HFFc6 (cell line): ENCODE measurements at places on chromosomes 12 and 14.

DNA sequence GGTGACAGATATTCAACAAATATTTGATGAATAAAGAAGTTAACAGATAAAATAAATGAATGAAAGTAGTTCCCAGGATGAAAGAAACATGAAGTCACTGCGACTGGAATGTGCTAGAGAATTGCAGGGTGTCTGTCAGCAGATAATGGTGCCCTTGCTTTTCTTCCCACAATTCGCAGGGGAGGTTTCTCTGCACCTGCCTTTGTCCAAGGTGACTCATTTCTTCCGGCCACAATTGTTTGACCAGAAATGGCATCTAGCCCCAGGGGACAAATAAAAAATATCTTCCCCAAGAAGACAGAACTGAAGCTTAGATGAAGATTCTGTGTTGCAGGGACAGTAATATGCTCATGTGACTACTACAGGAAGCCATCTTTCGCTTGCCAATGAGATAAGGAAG is 316.1 kb upstream of the TBX3 start:
- DNase-seq, result peak; percentile 27
- peaks cover 11% of the 10 kb centered on the region for H3K4me1 ChIP-seq
- H3K27ac ChIP-seq, result no peak overlapping the region
- H3K36me3 ChIP-seq, result peaks cover 8% of the 10 kb centered on the region
- H3K27me3 ChIP-seq, result peaks cover 4% of the 10 kb centered on the region; the same call in 1 of the 2 replicates

DNA sequence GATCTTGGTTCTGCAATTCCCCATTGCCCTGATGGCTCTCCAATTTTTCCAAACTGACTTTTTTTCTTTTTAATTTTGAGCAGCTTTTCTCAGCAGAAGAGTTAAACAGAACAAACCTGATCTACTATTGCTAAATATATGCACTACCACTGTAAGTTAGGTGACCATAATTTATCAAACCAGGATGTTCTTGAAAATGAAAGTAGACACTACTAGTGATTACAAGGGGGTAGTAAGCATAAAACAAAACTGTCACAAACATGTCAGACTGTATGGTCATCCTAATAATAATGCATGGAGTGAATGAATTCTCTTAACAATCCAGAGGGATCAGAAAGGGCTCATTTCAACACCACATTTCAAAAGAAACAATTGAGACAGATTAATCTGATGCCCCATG is 183.0 kb upstream of the FOXN3 start:
- H3K27ac ChIP-seq, result peak overlapping the region; percentile 91
- H3K4me1 ChIP-seq, result peaks cover 44% of the 10 kb centered on the region
- peak overlapping the region; percentile 77 for H3K4me3 ChIP-seq
- H3K27me3 ChIP-seq, result no peaks in the 10 kb centered on the region

DNA sequence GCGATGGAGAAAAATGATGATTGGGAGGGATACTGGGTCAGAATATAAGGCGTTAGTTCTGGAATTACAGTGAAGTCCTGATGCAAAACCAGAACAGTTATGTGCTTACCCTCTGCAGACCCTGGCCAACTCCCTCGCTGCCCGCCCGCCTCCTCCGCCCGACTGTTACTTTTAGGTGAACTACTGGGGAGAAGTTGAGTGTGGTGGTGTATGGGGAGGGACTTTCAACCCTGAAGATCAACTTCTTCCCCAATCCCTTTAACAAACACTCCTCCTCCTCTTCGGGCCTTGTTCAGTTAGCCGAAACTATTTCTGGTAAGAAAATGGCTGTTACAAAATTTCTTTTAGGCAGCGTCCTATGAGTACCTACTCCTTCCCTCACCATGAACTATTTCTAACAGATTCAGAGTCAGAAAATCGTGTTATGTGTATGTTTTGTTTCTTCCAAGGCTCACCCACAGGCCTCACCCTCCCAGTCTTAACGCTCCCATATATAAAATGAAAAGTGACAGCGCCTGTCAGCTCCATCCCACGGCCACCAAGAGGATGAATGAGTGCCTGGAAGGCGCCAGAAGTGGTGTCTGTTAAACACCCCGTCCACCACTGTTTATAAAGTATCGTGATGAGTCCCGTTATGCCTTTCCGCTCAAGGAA is 1.3 kb downstream of the FBXO33 start:
- peak; percentile 7 for DNase-seq
- H3K36me3 ChIP-seq, result no peaks in the 10 kb centered on the region
- H3K4me3 ChIP-seq, result peak overlapping the region; percentile 98
- peaks cover 4% of the 10 kb centered on the region; the same call in 1 of the 2 replicates for H3K27me3 ChIP-seq

- no peak overlapping the region for H3K27ac ChIP-seq
- H3K4me1 ChIP-seq, result peaks cover 54% of the 10 kb centered on the region
- peaks cover 12% of the 10 kb centered on the region; the same call in 1 of the 2 replicates for H3K36me3 ChIP-seq
- peaks cover 2% of the 10 kb centered on the region for H3K27me3 ChIP-seq
- no peak for DNase-seq
Measured at GRCh38 chr12:92058664-92059063, 87.0 kb downstream of the BTG1 start.

DNA sequence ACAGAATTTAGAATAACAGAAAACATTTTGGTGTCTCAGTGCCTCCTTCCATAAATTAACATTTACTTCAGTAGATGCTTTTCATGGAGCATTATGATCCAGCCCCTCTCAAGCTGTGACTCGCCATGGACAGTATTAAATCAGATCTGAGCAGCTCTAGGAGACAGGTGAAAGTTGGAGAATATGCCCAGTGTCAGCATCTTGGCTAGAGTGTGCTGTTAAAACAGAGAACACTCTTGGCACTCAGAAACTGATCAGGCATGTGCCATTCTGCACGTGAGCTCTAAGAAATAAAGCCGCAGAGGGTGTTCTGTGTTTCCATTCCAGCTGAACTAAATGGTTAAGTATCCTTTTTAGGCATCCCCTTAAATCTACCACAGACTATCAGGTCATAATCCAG is 68.0 kb downstream of the DIP2B start:
- H3K27me3 ChIP-seq, result peaks cover 4% of the 10 kb centered on the region; the same call in 1 of the 2 replicates
- H3K4me3 ChIP-seq, result peak overlapping the region; percentile 46; the same call in 1 of the 2 replicates
- peak overlapping the region; percentile 73 for H3K27ac ChIP-seq
- H3K36me3 ChIP-seq, result peaks cover 2% of the 10 kb centered on the region; the same call in 1 of the 2 replicates

DNA sequence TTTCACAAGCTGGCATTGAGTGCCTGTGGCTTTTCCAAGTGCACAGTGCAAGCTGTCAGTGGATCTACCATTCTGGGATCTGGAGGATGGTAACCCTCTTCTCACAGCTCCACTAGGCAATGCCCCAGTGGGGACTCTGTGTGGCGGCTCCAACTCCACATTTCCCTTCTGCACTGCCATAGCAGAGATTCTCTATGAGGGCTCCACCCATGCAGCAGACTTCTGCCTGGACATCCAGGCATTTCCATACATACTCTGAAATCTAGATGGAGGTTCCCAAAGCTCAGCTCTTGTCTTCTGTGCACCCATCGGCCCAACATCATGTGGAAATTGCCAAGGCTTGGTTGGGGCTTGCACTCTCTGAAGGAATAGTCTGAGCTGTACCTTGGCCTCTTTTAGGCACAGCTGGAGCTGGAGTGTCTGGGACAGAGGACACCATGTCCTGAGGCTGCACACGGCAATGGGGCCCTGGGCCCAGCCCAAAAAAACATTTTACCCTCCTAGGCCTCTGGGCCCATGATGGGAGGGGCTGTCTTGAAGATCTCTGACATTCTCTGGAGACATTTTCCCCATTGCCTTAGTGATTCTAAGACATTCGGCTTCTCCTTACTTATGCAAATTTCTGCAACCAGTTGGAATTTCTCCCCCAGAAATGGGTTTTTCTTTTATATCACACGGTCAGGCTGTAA is 313.3 kb upstream of the SFSWAP start:
- no peaks in the 10 kb centered on the region for H3K4me1 ChIP-seq
- no peak overlapping the region for H3K4me3 ChIP-seq

DNA sequence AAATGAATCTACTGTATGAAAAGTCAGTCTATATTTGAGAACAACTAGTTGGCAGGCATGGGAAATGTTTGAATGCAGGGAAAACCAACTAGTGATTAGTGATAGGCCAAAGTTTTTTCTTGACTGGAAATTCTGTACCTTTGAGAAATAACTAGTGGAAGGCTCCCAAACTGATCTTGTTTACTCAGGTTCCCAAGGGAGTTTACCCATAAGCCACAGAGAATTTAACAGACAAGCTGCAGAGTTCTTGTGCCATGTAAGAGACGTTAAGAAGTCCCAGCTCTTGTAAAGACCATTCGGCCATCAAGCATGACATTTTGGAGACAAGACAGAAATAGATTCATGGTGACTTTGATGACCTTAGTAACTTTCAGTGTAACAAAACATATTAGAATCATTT is 1882.8 kb upstream of the SEL1L start:
- no peaks in the 10 kb centered on the region for H3K36me3 ChIP-seq
- H3K4me1 ChIP-seq, result no peaks in the 10 kb centered on the region
- H3K27me3 ChIP-seq, result no peaks in the 10 kb centered on the region; the same call in 1 of the 2 replicates
- H3K4me3 ChIP-seq, result no peak overlapping the region
- no peak overlapping the region for H3K27ac ChIP-seq

GRCh38 chr12:15393995-15394394 is 71.7 kb downstream of the PTPRO start:
- no peaks in the 10 kb centered on the region for H3K36me3 ChIP-seq
- H3K27ac ChIP-seq, result no peak overlapping the region
- no peak for DNase-seq
- no peak overlapping the region for H3K4me3 ChIP-seq
- H3K4me1 ChIP-seq, result no peaks in the 10 kb centered on the region
- no peaks in the 10 kb centered on the region; the same call in 1 of the 2 replicates for H3K27me3 ChIP-seq

GRCh38 chr12:31000751-31001150 is 72.9 kb upstream of the DDX11 start:
- H3K4me3 ChIP-seq, result no peak overlapping the region
- H3K4me1 ChIP-seq, result peaks cover 42% of the 10 kb centered on the region
- peak; percentile 70 for DNase-seq
- peaks cover 11% of the 10 kb centered on the region for H3K27me3 ChIP-seq
- H3K36me3 ChIP-seq, result no peaks in the 10 kb centered on the region
- H3K27ac ChIP-seq, result no peak overlapping the region

- no peak overlapping the region; the same call in 1 of the 2 replicates for H3K27ac ChIP-seq
- no peaks in the 10 kb centered on the region for H3K36me3 ChIP-seq
- H3K4me1 ChIP-seq, result peaks cover 30% of the 10 kb centered on the region
Measured at GRCh38 chr12:78865516-78865915, 942 bp downstream of the SYT1 start.

DNA sequence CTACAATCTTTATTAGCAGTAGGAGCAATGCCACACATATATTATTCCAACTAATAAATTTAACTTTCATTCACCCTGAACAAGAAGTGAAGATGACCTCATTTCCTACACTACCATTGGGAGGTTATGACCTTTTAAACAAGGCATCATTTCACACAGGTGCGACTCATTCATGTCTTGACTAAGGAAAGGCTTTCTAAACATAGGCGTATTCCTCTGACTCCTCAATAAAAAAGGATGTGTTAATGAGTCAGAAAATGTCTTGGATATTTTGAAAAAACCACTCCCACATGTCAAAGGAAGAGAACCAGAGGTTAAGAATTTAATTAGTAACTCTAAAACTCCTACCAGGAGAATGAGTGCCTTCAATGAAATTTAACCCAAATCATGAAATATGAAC is 115.2 kb downstream of the PRICKLE1 start:
- H3K27ac ChIP-seq, result no peak overlapping the region
- no peak overlapping the region for H3K4me3 ChIP-seq
- peaks cover 6% of the 10 kb centered on the region; the same call in 1 of the 2 replicates for H3K27me3 ChIP-seq
- no peaks in the 10 kb centered on the region for H3K36me3 ChIP-seq

DNA sequence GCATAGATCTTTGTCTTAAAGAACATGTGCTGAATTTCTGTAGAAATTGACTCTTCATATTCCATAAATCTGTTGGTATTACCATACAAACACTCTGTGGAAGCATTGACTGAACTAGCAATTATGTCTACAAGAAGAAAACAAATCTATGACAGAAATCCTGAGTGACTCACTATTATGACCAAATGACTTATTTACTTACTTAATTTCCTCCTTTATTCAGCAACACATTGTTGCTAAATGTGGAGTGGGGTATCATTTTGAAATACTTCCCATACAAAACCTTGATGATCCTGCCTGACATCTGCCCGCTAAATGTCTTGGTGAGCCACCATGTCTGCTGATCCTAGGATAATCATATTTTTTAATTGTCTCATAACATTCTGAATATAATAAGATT is 99.1 kb upstream of the SLCO1C1 start:
- no peaks in the 10 kb centered on the region for H3K36me3 ChIP-seq
- no peaks in the 10 kb centered on the region; the same call in 1 of the 2 replicates for H3K27me3 ChIP-seq
- no peaks in the 10 kb centered on the region for H3K4me1 ChIP-seq
- H3K4me3 ChIP-seq, result no peak overlapping the region
- no peak for DNase-seq
- H3K27ac ChIP-seq, result no peak overlapping the region
